Activated naive CD4-positive, alpha-beta T cell treated with anti-CD3 and anti-CD28 coated beads, Interleukin-2, amount 50 U/mL, for 72 hours (primary cell): ENCODE measurements at places on chromosomes 4 and X. TPM values are rescaled to one million over a fixed set of nuclear protein-coding genes. Genes with fewer than 3 reads are reported as not detected.

IL2RG gene
- 164 TPM for total RNA-seq

CYLC1 gene
- not detected for total RNA-seq

DCAF16 gene
- 43.5 TPM for total RNA-seq

PDZD4 gene
- 2.5 TPM for total RNA-seq

IL13RA1 gene
- 1.8 TPM for total RNA-seq

AP1S2 gene
- total RNA-seq, result 21.6 TPM

RAB39B gene
- total RNA-seq, result 8.3 TPM

RPGR gene
- 8.0 TPM for total RNA-seq

SLIT2 gene
- total RNA-seq, result not detected

AFM gene
- total RNA-seq, result not detected

RAB41 gene
- not detected for total RNA-seq

LINC00632 gene
- 0.07 TPM for total RNA-seq

BANK1 gene
- total RNA-seq, result not detected

EGFL6 gene
- total RNA-seq, result not detected

AFF2 gene
- total RNA-seq, result 1.0 TPM

GAGE12E gene
- total RNA-seq, result not detected

GAGE13 gene
- not detected for total RNA-seq

BMPR1B gene
- total RNA-seq, result not detected

TMEM31 gene
- 0.49 TPM for total RNA-seq

GABRE gene
- total RNA-seq, result not detected

ASB9 gene
- 0.71 TPM for total RNA-seq

GPRASP3 gene
- 3.1 TPM for total RNA-seq

KCND1 gene
- total RNA-seq, result 4.9 TPM

NOX1 gene
- not detected for total RNA-seq

AKAP4 gene
- not detected for total RNA-seq

MAGEB2 gene
- not detected for total RNA-seq

CLNK gene
- 0.39 TPM for total RNA-seq

HTR2C gene
- total RNA-seq, result not detected

IGSF1 gene
- not detected for total RNA-seq

ZMAT1 gene
- total RNA-seq, result 5.1 TPM

DOCK11 gene
- total RNA-seq, result 41.6 TPM

HERC5 gene
- total RNA-seq, result 24.8 TPM

UBA1 gene
- total RNA-seq, result 236 TPM

DRD5 gene
- not detected for total RNA-seq

GRPR gene
- not detected for total RNA-seq

HSFX4 gene
- not detected for total RNA-seq

RS1 gene
- total RNA-seq, result not detected
